ENCODE measurements at places on chromosomes 3 and 15.

GRCh38 chr15:57962887-57963286 is 102.6 kb downstream of the ALDH1A2 start:
- DNase-seq: no peak

DNA sequence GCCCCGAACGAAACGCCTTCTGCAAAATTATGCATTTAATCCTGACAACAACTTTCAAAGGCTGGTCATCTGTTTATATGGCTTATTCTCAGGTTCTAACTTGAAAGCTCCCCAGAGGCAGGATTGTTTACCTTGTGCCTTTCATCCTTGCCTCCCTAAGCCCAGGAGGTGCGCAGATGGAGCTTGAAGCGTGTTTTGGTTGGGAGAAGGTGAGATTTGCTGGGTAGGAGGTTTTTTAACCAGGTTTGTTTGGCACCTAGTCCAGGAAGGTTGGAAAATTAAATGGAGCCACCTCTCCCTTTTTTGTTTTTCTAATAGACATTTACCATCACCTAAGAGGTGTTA is 675 bp downstream of the TSEN2 start:
- DNase-seq: no peak

DNA sequence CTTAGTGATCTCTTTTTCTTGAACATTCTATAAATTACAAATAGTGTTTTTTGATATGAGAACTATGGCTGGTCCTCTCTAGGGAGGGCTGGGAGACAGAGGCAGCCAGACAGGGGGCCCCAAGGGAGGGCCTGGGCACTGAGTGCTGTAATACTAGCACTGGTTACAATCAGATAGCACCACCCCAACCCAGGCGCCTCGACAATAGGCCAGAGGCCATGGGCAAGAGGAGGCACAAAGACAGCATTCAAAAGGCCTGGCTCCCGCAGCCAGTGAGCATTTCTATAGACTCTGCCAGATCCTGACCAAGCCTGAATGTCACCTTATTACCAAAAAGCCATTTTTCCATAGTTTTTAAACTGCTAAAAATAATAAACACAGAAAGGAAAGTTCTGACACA is 158.5 kb downstream of the THRB start:
- DNase-seq: no peak

DNA sequence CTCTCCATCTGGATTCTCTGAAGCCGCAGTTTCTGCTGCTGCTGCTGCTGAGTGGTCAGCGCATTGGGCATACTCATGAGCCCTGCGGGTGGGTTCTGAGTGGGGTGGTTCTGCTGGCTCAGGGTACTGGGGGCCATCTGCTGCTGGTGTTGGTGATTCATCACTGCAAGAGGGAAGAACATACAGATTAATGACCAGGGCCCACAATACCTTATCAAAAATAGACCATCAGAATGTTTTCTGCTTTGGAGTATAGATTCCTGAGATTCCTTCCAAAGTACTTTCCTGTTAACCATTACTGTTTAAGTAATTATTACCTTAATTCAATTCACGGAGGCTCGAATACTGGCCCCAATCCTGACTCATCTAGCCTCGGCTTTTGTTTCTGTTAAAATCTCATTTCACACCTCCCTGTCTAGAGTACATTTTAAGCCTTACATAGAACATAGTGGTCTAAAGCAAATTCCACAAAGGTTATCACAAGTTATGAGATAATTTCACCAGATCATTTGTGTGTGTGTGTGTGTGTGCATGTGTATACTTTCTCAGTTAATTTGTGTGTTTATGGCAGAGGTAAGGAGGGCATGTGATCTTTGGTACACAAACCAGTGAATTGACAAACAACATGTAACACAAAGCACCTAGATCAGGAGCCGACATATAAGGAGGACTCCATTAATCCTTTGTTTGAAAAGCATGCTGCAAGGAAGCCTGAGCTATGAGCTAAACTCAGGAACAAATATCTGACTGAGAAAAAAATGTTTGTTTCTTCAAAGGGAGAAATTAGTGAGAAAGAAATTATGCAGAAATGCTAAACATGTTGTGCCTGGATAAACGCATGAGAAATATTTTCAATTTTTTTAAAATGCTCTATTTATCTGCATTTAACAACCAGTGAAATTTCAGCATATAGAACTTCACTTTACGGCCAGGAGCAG is 68.1 kb downstream of the TM4SF4 start:
- peak; percentile 12 for DNase-seq

- DNase-seq: no peak
Measured at GRCh38 chr15:29093696-29094343, 175.8 kb downstream of the NSMCE3 start.

DNA sequence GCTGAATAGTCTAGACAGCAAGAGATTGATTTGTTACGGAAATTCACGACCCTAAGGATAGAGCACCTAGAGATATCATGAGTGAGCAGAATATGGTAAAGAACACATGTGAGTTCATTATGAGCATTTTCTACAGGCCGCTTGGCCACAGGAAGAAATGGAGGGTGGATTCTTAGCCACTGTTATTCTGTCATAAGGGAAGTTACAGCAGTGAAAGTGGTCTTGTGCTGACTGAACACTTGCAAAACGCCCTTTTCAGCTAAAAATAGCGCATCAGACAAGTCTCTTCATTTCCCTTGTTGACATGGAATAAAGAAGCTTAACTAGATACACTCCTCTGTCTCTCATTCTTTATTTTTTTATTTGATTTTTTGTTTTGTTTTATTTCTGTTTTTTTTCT is 19.8 kb downstream of the DGKG start:
- no peak for DNase-seq

DNA sequence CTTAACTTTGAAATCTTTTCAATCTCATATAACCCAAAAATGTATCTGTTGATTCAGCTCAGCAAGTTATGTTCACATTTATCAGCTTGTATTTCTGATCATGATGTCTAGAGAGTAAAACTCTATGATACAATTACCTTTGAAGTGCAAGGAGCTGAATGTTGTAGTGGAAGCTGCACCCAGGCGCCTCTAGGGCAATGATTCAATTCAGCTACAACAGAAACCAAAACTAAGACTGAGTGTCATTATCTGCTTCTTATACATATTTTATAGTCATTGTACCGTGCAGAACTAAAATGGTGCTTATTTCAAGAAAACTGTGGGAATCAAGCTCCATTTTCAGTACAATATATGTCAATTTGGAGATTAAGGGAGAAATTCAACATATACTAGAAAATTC is 1237.5 kb downstream of the ZPLD1 start:
- no peak for DNase-seq

GRCh38 chr3:116002235-116002634 is 378.9 kb downstream of the GAP43 start:
- DNase-seq: no peak

GRCh38 chr3:173109143-173109542 is 31.9 kb downstream of the SPATA16 start:
- no peak for DNase-seq

Data from NCI-H446 (cell line).